ENCODE measurements at places on chromosomes 5 and 9.

DNA sequence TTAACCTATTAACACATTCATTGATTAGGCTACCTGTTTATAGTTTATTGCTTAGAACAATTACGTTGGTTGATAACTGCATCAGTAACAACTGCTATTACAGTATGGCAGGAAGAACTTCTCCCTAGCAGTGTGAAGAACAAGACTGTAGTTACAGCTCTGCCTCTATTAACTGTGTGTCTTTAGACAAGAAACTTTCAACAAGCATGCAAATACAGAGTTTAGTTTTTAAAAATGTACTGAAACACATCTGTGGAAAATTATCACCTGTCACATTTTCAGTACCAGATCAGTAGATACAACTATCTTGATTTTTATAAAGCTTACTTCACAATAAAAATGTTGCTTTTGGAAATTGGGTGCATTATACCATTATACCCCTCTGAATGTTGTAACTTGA lies 22.2 kb downstream of the ELL2 start:
- DNase-seq, result no peak

DNA sequence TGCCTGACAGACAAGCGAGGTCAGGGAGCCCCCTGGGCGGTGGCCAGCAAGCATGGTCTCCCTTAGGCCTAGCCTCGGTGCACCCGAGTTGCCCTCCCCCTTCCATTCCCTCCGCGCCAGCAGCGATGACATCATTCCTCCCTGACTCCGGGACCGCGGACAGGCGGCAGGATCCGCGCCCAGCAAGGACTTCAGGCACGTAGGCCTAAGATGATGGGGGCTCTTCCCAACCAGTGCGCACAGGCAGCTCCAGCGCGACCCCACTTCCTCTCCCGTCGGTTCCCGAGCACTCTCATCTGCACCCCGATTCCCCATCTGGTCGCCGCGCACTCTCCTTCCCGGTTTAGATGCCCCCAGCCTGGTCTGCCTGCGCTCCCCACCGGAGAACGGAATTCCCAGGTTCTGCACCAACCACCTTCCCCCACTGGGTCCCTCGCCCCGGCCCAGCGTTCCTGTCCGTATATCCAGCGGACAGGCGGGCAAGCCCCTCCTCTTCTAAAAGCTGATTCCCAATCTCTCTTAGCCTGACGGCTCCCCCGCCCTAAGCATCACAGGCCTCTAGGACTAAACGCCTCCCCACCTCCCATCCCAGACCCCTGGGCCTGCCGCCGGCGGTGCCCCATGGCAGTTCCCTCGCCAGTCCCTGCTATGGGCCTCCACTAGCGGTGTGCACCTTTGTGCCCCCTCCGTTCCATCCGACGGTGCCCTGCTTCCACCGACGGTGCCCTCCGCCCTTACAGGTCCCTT lies 931 bp downstream of the FAM219A start:
- peak; percentile 69 for DNase-seq

- no peak for DNase-seq
Measured at GRCh38 chr5:161442471-161442870, 104.1 kb downstream of the GABRB2 start.

GRCh38 chr5:72191404-72191803 lies 84.1 kb downstream of the MAP1B start:
- DNase-seq, result no peak

GRCh38 chr9:98860871-98861293 lies 53.4 kb downstream of the GALNT12 start:
- DNase-seq, result peak; percentile 26

GRCh38 chr5:139982157-139982974 lies 60.7 kb downstream of the NRG2 start:
- DNase-seq, result no peak

GRCh38 chr5:69360442-69360841 lies 8.9 kb downstream of the AK6 start:
- no peak for DNase-seq

- DNase-seq, result no peak
Measured at GRCh38 chr5:74272831-74273451, 367.6 kb downstream of the ENC1 start.

GRCh38 chr5:124924729-124925128 lies 178.3 kb upstream of the ZNF608 start:
- no peak for DNase-seq

GRCh38 chr5:155480731-155481131 lies 467.2 kb downstream of the KIF4B start:
- no peak for DNase-seq

GRCh38 chr5:148839960-148840359 lies 13.5 kb downstream of the ADRB2 start:
- no peak for DNase-seq

GRCh38 chr9:89642789-89643188 lies 38.0 kb downstream of the GADD45G start:
- DNase-seq, result no peak

- DNase-seq, result no peak
Measured at GRCh38 chr5:10445352-10445751, 3.7 kb downstream of the ROPN1L start.

DNA sequence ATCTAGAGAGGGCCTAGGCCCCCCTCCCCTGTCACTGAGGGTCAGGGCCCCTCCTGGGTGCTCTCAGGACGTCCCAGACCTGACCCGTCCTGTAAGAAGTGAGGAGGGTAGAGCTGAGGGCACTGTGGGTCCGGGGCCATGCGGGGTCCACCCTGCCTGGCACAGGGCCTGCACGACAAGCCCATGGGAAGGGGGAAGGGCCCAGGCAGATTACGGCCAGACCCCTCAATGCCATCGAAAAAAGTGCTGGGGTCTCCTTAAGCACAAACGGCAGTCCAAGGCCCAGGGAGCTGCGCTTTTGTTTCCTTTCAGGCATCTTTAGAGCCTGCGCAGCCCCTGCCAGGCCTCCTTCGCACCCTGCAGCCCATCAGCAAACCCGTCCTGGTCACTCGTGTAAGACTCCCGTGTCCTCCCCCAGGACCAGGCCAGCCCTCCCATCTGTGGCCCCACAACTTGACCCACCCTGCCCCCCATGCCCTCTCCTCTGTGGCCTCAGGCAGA lies 4.4 kb upstream of the EXOC3 start:
- no peak for DNase-seq

DNA sequence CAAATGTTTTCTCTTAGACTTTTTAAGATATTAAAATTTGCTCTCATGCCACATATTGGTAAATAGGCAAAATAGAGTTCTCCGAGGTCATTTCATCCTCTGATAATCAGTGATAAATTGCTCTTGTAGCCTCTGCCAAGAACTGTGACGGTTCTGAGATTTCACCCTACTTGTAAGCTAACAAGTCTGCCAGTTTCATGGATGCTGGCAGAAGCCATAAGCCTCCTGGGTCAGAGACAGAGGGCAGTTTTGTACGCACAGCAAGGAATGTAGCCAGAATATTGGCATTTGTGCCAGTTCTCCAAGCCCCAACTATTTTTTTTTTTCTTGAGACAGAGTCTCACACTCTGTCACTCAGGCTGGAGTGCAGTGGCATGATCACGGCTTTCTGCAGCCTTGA lies 945.0 kb upstream of the WWC1 start:
- no peak for DNase-seq

GRCh38 chr9:33306037-33306436 lies 15.7 kb downstream of the NFX1 start:
- no peak for DNase-seq

- no peak for DNase-seq
Measured at GRCh38 chr5:151739939-151740335, 18.5 kb downstream of the ATOX1 start.

DNA sequence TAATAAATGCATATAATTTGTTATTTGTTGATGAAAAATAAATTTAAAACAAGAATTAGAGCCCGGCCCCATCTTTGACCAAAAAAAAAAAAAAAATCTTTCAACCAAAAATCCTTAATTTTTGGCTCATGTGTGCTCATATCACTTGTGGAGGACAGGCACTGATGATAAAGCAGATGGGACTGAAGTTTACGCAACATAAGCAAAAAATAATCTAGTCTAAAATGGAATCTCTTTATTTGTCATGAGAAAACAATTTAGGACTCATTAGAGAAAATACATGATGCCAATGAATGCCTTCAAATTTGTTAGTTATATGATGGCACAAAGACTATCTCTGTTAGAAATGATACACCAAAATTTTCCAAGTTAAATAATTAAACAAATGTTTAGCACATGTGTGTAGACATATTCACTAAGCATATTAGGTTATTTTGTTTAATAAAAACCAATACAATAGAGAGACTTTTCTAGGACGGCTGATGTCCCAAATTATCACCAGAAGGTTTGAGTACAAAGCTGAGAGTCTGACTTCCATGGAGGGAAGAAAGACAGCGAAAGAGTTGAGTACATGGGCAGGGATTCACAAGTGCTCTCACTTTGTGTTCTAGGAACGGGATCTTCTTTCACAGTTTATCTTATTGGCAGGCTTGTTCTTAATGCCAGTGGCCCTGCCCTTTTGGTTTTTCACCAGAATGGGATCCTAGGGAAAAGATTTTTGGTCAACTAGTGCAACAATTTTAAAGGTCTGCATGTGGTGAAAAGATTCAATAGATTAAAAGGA lies 621.4 kb downstream of the RAB3C start:
- DNase-seq, result no peak

GRCh38 chr5:14286574-14287421 lies 143.7 kb downstream of the TRIO start:
- no peak for DNase-seq

DNA sequence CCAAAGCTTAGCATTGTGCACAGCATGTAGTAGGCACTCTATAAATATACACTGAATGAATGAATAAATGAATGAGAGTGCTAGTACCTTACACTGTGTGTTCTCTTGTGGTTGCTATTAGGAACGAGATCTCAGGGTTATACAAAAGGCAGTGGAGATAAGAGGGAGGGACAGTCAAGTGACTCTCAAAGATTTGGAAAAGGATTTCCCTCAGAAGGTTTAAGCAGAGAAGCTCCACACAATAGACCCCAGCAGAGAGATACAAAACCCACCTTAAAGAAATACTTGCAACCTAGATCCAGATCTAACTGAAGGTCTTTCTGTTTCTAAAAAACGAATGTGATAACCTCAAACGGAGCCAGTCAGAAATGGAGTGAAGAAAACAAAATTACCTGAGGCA lies 11.8 kb upstream of the EFNA5 start:
- no peak for DNase-seq

GRCh38 chr5:136364307-136364706 lies 1.0 kb downstream of the TRPC7 start:
- DNase-seq, result no peak
